ENCODE measurements at places on chromosomes 7 and 10.

DNA sequence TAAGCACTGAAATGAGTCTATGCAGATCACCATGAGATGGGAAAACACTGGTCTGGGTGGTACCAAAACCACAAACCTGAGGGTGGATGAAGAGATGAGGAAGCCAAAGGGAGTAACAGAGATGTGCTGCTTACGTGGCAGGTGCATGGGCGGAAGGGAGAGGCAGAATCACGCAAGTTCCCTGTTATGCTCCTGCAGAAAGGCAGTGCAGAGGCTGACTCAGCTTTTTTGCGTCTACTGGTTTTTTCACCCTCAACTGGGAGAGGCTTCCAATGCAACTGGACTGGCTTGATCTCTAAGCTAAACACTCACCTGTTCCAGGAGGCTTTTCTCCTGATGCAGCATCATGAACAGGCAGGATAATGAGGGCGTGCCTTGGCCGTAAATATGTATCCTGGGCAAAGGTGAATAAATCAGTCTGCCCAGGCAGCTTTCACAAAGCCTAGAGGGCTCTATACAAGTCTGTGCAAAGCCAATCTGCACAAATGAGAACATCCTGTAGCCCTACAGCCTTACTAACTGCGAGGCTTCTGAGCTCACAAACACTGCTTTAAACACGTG lies 95.4 kb upstream of the AFAP1L2 start:
- DNase-seq: no peak

- no peak for DNase-seq
Measured at GRCh38 chr7:105874055-105874454, 2.3 kb downstream of the ATXN7L1 start.

DNA sequence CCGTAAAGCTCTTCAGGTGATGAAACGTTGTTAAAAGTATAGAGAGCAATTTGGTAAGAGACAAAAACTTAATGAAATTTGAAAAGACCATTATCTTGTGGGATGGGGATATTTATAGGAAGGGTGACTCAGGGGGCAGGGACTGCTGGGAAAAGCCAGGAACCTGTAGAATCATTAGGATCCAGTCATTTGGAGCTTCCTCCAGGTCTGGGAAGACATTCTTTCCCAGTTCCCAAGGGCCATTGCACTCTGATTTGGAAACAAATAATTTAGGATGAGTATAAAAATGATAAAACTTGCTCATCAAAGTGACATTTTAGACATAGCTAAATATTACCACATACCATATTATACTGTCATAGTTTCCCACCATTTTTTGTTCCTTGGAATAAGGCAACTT lies 143.9 kb downstream of the PFKFB3 start:
- DNase-seq: no peak

GRCh38 chr7:36726806-36727503 lies 2.7 kb upstream of the AOAH start:
- DNase-seq: no peak

- DNase-seq: no peak
Measured at GRCh38 chr10:7571981-7572380, 94.8 kb downstream of the ITIH5 start.

DNA sequence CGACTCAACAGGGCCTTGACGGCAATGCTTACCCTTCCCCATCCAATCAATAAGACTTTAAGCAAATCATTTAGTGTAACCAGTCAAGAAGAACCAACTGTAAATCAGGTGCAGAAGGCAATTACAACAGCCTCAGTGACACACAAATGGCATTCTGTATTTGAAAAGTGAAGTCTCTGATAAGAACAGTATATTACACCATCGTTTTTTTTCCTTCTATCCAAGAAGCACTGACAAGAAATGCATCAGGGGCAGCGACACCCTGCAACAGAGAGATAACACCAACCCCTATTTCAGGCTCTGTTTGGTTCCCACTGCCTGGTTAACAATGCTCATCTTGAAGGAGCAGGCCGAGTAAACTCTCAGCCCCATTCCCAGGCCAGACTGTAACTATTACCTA lies 204.0 kb upstream of the AOAH start:
- no peak for DNase-seq

GRCh38 chr10:121098211-121098610 lies 247.0 kb downstream of the WDR11 start:
- DNase-seq: no peak

GRCh38 chr7:91603707-91604106 lies 276.8 kb downstream of the MTERF1 start:
- DNase-seq: peak; percentile 90

GRCh38 chr10:35448687-35449662 lies 112.7 kb downstream of the CCNY start:
- DNase-seq: no peak

DNA sequence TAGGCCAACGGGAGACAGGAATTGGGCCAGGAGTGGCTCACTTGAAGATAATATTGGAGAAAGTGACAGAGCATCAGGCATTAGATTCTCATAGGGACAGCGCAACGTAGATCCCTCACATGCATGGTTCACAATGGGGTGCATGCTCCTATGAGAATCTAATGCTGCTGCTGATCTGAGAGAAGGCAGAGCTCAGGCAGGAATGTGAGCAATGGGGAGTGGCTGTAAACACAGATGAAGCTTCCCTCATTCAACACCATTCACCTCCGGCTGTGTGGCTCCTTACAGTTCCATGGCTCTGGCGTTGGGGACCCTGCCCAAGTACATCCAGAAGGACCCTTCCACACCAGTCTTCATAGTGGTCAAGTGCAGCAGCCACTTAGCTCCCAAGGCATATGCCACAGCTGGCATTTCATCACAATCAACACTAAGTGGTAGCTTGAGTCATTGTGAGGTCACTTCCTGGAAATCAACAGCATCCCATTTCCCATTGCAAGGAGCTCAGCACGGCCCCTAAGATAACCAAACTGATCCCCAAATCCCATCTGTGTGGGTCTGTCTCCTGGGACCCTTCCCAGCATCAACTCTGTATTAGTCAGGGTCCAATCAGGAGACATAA lies 174.5 kb downstream of the TPST1 start:
- DNase-seq: no peak

DNA sequence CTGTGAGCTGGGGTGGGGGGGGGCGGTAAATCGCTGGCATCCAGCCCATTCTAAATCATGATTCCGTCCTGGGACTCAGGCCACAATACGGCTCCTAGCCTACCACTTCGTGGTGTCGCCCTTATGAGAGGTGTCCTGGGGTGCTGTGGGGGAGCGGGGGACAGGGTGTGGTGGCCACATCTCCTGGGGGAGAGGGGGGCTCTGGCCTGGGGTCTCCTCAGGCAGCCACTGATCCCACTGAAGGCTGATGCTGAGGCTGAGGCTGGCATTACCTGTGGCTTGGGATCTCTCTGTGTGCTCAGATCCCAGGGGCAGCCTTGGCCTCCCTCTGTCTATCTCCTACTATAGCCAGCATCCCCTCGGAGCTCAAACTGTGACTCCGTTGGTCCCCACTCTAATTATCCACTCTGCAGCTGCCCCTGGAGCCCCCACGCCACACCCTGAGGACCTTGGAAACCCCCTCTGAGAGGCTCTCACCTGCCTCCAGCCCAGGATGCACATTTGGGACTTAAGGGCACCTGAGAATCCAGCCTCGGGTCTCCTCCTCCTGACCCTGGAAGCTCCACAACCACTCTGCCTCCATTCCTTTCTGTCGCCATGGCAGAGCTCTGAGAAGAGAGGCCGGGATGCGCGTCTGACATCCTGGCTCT lies 249.3 kb upstream of the TCERG1L start:
- DNase-seq: no peak

DNA sequence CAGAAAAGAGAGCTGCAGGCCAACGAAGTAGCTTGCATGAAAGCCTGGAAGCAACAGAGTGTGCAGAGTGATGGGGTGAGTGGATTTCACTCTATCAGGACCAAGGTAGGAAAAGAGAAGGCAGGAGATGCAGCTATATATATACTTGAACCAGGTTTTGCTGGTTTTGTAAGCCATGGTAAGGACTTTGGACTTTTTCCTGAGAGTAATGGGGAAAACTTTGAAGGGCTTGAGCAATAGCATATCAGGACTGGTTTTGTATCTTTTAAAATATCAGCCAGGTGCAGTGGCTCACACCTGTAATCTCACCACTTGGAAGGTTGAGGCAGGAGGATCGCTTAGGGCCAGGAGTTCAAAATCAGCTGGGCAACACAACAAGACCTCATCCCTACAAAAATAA lies 120.6 kb upstream of the NRP1 start:
- no peak for DNase-seq

GRCh38 chr10:60444494-60445064 lies 54.9 kb upstream of the ANK3 start:
- DNase-seq: peak; percentile 22

DNA sequence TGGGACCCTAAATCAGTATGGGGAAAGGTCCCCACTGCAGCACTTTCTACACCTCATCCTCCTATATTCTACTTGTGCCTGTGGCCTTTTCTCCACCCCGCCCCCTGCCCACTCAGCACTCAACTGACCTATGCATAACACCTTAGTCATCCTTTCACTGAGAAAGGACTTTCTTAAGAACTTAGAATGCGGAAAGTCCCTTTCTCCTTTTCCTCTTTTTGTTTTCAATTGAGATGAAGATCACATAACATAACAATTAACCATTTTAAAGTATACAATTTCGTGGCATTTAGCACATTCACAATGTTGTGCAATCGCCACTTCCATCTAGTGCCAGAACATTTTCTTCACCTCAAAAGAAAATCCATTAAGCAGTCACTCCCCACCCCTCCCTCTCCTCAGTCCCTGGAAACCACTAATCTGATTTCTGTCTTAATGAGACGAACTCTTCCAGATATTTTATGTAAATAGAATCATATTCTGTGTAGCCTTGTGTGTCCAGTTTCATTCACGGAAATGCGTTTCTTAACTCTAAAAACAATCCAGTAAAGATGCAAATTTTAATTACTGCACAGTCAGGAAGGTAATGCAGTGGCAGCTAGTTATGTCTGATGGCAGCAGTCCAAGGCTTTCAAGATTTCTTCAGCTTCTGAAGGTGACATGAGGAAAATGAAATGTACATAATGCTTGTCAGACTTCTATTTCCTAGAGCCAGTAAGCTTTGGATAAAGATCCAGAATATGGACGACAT lies 41.7 kb downstream of the FAS start:
- no peak for DNase-seq

DNA sequence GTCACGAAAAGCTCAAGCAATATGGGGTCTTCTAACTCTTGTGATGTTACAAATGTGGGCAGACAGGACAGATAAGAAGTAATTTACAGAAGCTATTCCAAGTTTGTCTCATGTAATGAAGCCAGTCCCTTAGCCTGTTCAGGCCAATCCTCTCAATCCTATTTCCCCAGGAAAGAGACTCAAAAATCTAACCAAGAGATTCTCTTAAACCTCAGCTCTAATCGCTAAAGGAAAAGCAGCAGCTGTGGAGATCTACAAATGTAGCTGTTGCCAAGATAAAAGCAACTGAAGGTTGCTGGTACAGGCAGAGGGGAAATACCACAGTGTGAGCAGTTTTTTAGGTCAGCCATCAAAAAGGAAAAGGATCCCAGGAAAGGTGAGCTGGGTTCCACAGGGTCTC lies 39.3 kb downstream of the ANK3 start:
- peak; percentile 8 for DNase-seq

DNA sequence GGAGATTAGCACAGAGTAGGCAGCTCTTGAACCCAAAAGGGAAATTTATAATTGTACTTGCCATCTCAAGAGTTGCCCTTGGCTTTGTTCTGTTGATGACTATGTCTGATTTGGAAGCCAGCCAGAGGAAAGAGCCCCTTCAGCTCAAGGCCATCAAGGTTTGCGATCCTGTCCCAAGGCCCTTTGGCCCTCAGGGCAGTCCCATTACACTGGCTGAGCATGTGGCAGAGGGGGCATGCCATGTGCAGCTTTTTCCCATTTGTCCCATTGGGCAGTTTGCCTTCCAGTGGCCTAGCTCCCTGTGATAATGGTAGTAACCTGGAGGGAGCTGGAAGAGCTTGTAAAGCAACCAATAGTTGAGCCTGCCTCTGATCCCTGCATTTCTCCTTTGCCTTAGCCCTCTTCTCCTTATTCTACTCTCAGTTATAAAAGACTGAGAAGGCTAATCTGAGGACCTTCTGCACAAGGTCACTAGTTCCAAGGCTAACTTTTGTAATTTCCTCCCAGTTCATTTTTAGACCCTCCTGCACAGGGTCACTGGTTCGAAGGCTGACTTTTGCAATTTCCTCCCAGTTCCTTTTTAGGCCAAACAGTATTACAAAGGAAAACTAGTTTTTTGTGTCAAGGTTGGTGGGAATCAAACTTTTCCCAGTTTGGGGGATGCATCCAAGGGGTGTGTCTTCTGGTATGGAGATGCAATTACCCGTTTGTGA lies 31.0 kb upstream of the ARHGAP12 start:
- DNase-seq: no peak

GRCh38 chr7:3140834-3141233 lies 97.2 kb upstream of the CARD11 start:
- no peak for DNase-seq

DNA sequence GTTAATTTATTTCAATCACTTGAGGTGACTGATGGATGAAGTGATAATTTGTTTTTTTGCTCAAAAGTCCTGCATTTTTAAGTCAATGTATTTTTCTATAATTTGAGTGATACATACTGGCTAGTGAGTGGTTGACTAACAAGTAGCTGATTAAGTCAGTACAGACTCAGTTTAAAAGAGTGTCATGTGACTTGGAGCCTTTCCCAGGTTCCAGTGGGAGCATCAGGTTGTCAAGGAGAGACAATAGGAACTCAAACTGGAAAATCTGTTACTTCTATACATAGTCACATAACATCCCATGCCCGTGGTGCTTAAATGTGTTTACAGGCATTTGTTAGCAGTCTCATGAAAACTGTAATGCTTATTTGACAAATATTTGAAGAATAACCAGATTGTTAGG lies 154.7 kb downstream of the ANK3 start:
- peak; percentile 31 for DNase-seq

DNA sequence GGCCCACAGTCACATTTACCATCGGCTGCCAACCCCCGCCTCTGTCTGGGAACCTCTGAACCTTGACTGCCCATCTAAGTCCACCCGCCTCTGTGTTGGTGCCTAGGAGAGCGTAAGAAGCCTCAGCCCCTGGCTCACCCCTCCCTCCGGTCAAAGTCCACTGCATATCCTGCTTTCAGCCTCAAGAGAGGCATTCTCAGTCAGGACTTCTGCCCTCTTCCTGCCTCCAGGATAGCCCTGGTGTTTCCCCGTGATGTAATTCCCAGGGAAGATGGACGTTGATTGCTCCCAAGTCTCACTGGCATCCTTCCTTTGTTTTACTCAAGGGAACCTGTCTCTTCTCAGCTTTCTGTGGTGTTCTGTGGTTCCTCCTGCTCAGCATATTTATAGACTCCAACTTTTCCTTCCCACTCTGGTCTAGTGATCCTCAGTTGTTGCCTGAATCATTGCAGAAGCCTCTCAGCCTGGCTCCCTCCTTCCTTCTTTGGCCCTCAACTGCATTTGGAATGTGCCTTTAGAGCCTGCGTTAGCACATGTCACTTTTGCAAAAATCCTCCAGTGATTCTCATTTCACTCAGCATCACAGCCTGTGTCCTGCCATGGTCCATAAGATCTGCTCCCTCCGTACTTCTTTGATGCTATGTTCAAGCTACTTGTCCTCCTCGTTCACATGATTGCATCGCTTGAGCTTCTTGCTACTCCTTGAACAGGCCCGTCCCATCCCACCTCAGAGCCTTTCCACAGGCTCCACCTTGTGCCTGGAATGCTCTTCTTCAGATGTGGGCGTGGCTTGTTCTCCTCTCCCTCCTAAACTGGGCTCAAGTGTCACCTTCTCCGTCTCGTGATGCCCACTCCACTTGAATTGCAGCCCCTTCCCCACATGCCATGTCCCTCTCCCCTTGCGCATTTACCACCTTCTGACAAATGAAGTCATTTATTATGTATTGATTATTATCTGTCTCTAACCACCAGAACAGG lies 124.2 kb downstream of the PLPP4 start:
- no peak for DNase-seq

- no peak for DNase-seq
Measured at GRCh38 chr7:17532861-17533404, 234.5 kb downstream of the AHR start.
